ENCODE measurements at places on chromosomes 7 and 10.

GRCh38 chr10:49616421-49617101 lies 2.7 kb downstream of the CHAT start:
- no peak for DNase-seq

DNA sequence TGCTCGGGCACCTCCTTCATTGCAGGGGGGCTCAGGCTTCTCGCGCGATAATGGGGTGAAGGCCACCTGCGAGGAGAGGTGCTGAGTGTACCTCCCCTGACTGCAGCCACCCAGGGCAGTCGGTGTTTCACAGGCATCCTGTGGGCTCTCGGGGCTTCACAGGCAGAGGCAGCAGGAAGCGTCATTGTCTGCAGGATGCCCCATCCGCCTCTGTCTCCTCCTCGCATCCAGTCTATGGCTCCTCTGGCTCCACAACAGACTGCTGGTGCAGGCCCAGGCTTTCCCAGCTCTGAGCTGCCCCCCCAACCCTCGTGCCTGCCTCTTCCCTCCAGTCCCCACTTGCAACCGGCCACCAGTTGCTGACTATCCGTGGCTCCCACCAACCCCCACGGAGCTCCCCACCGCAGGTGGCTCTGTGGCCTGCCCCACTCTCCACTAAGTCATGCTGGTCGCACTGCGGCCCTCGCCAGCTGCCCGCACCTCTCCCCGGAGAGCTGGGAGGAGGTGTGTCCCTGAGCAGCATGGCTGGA lies 36.5 kb downstream of the CAMK2B start:
- no peak for DNase-seq

DNA sequence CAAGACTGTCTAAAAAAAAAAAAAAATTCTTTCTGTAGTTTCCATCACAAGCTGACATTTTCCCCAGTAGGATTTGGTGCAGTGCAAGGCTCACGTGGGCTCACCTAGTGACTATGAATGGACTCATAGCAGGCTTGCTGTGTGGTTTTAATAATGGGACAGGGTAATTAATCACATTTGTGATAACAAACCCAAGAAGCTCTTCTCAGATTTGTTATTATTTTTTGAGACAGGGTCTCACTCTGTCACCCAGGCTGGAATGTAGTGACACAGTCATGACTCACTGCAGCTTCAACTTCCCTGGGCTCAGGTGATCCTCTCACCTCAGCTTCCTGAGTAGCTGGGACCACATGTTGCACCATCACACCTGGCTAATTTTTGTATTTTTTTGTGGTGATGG lies 40.0 kb downstream of the NACAD start:
- no peak for DNase-seq

- DNase-seq: no peak
These were observed 91.7 kb downstream of the CFAP58 start for GRCh38 chr10:104445359-104445758.

DNA sequence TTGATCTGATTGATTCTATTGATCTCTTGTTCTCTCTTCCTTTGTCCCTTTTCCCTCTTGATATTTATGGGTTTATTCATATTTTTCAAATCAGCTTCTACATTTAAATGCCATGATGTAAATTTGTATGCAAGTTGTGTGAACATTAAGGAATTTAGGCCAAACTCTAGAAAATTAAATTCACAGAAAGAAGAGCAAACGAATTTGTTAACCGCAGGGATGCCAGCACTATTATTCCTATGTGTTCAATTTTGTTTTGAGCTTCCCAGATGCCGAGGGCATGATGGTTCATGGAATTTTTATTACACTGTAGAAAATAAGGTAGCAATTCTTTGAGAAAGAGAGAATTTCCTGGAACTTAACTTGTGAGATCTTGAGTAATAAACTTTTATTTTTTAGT lies 220.9 kb downstream of the BUB3 start:
- DNase-seq: no peak

GRCh38 chr10:75462865-75463264 lies 31.4 kb downstream of the LRMDA start:
- no peak for DNase-seq

- DNase-seq: peak; percentile 39
These were observed 9.3 kb upstream of the TET1 start for GRCh38 chr10:68550747-68551411.

GRCh38 chr10:102679596-102679995 lies 34.6 kb downstream of the ARL3 start:
- DNase-seq: no peak

DNA sequence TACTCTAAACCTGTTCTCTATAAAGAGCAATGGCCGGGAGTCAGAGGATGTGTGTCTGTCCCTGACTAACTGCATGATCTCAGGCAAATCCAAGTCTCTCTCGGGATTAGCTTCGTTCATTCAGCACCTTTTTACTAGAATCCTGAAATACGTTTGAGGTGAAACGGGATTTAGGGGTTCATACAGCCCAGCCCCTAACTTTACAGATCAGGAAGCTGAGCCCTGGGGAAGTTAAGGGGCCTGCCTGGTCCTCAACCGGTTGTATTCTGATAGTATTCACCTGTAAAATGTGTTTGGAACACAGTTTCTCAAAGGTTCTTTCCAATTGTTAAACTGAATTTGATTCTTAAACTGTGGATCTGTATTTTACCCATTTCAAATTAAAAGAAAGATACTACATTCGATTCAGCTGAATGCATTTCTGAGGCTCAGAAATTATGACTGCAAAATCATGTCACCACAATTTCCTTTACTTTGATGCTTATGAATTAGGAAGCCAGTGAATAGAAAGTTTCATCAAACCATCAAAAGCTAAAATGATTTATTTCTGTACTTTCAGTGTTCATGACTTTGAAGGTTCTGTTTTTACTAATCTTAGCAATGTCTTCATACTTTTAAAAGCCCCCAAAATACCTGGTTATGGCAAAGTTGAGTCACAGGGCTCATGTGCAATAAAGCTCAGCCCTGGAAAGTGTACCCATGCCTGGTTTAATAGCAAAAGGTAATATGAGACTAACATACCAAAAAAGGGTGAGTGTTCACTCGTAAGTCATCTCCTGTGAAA lies 28.9 kb upstream of the EZH2 start:
- no peak for DNase-seq

DNA sequence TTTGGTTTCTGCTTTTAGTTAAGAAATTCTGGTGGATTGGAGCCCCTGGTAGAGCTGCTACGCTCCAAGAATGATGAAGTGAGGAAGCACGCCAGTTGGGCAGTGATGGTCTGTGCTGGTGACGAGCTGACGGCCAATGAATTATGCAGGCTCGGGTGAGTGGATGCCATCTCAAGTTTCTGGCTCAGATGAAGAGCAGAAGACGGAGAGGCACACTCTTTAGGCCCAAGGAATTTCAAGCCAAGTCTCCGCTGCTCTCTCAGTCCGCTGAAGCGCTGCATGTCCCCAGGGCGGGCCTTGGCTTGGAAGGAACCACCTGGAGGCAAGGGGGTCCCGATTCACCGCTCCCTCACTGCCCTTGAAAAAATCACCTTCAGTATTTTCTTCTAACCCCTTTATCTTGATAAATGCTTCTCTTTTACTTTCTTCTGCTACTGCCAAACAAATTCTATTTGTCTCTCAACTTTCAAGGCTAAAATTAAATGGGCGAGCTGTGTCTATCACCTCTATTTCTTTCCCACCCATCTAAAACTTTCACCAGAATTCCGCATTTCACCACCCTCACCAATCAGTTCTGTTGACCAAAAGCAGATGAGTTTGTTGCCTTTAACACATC lies 74.2 kb downstream of the ARMC3 start:
- DNase-seq: no peak

GRCh38 chr7:139089118-139089517 lies 20.4 kb downstream of the ZC3HAV1 start:
- DNase-seq: no peak

- no peak for DNase-seq
These were observed 232.6 kb upstream of the AUTS2 start for GRCh38 chr7:69365651-69366192.

DNA sequence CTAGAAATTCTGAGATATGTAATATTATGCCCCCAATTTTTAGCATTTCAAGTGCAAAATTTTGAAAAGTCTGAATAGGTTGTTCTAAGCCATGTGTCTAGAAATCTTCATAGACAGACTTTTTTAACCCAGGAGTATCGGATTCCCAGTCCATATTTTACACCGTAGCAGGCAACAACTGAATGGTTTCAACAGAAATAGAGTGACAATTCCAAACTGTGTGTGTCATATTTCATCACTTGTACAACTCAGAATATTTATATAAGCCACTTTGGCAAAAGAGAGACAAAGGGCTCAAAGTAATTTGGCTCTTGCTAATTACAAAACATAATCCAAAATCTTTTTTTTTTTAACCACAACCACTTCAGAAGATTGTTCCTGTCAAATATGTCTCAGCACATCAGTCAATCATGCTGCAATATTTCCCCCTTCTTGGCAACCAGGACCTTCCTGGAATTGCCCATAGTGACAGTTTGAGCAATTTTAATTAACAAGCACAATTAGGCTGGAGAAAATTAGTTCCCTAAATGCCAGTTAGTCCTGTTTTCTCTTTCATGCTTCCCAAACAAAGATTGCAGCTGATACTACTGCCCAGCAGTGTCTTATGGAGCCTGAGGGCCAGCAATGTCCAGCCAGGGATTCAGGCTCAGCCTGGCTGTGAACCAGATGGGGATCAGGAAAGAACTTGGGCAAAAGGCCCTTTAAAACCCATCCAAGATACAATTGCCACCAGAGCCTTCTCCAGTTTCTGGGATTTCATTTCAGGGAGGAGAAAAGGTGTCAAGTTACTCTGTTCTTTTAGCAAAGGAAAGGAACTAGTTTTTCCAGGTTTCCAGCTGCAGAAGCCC lies 533.3 kb upstream of the GHITM start:
- DNase-seq: no peak

GRCh38 chr7:106639476-106640334 lies 21.3 kb downstream of the CCDC71L start:
- peak; percentile 34 for DNase-seq

- DNase-seq: no peak
These were observed 26.4 kb upstream of the ANKRD1 start for GRCh38 chr10:90947030-90947960.
